ENCODE measurements at places on chromosomes 2 and 18.

- no peak for ATAC-seq
Observed at GRCh38 chr2:69791045-69791444, 38.4 kb upstream of the GMCL1 start.

DNA sequence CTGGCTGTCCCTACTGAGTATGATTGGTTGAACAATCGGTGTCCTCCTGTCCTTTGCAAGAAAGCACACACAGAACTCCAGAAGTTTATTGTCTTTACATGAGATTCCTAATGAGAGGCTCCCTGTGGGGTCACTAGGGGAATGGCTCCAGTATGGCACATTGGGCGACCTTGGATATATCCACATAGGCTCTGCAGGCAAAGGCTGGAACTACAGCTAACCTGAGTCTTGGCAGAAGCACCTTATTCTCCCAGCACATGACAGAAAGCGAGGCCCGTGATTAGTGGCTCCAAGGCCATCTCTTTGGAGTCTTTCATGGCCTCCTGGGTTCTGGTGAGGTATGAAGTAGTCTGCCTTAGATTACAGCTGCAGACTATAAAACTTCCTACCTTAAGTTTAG lies 49.0 kb downstream of the ZDBF2 start:
- ATAC-seq, result no peak

DNA sequence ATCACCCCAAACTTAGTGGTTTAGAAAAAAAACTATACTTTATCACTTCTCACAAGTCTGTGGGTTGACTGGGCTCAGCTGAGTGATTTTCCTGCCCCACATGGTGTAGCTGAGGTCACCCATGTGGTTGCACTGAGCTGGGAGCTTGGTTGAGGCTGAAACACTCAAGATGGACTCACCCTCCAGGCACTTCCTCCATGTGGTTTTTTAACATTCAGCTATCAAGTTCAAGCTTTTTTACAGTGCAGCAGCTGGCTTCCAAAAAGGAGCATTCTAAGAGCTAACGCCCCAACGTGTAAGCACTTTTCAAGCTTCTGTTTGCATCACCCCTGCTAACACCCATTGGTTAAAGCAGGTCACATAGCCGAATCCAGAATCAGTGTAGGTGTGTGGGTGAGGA lies 105.9 kb upstream of the CREB1 start:
- ATAC-seq, result no peak

GRCh38 chr2:74515271-74515980 lies 1.2 kb downstream of the TLX2 start:
- ATAC-seq, result no peak

DNA sequence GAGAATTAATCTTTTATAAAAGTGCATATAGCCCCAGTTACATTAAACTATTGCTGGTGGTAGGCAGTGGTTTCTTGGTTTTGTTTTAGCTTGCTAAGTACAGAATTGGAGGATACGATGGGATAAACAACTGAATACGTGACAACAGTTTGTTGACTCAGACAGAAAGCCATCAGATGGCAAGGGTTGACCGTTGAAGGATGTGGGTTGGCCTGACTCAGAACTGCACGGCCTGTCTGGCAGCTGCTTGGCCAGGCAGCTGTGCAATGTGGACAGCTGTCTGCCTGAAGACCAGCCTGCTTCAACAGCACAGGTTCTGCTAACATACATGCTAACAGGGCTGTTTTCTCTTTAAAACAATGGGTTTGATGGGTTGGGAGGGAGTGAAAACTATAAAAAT lies 46.6 kb downstream of the PRKRA start:
- peak; percentile 41 for ATAC-seq

DNA sequence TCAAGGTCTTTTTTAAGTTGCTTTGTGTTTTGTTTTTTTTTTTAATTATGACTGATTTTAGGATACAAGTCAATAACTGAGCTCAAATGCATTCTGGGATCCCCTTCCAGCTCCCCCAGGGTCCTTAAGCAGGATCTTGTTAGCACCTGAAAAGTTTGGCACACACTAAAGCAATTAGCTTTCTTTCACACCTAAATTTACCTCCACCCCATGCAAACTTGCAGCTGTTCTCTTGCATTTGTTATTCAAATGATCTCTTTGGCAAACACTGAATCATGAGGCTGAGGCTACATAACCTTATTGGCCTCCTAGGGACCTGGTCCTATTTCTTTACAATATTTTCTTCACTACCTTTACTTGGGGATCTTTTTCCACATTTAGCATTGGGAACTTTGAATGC lies 2026.1 kb upstream of the CELF4 start:
- no peak for ATAC-seq

DNA sequence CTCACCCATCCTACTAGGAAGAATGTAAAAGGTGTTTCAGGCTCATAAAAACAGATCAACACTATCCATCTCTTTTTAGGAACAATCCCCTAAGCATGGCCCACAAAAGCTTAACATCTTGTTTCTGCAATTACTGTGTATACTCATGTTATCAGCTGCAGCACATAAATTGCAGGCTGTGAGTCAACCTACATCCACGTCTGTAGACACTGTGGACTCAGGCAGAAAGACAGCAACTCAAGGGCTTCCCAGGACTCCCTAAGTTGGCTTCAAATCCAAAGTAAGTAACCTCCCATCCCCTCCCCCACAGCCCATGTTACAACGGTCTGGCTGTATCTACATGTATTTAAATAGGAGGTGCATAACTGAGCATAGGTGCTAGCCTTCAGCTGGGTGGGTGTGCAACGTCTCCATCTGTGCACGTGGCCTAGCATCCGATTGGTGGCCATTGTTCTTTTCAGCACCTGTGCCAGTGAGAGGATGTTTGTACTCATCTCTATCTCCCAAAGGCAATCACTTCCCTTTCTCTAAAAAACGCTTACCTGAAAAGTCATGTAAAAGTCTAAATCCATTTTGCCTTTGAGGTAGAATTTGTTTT lies 30.1 kb downstream of the UXS1 start:
- no peak for ATAC-seq

GRCh38 chr2:143792602-143793001 lies 663.4 kb downstream of the ARHGAP15 start:
- ATAC-seq, result no peak

DNA sequence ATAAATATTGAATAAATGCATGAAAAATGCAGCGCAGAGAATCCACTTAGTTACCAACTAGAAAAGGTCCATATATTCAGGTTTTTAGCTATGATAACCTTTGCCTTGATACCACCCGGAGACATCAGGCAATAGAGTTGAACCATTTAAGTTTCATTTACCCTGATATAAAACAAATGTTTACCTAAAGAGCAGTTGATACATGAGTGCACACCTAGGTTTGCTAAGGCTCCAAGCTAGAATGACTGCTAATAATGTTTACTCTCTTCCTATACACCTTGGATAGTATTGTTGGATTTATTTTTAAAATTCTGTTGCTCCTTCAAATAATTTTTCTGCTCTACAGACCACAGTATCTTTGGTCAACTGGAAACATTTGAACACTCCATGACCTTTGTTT lies 1463.6 kb downstream of the LRP1B start:
- no peak for ATAC-seq

DNA sequence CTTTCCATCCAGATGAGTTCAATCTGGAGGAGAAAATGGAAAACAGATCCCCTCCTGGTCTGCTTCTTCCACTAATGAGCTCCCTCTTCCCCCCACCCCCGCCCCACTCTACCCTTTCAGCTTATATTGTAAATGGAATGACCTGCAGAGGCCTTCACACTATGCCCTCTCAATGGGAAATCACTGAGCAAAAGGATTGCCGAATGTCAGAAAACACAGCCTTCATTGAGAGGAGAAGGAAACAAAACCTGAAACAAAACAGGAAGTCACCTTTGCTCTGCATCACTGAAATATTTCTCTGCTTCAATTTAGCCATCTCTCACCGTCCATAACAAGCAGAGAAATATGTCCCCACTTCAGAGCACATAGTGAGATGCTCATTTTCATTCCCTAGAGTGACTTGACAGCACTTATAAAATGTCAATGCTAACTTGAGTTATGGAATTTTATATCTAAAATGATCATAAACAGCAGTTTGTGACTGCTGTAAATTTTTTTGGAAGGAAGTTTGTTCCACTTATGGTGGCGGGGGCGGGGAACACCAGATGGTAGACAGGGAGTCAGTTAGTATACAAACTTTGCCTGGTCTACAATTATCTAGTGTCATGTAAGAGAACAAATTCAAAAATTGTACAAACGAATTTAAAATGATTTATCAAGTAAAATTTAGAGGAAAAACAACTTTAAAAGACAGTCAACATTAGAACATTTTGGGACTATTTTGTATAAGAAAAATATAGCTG lies 1.8 kb upstream of the FRZB start:
- ATAC-seq, result no peak

GRCh38 chr2:158346032-158346431 lies 110.5 kb downstream of the CCDC148 start:
- ATAC-seq, result no peak

DNA sequence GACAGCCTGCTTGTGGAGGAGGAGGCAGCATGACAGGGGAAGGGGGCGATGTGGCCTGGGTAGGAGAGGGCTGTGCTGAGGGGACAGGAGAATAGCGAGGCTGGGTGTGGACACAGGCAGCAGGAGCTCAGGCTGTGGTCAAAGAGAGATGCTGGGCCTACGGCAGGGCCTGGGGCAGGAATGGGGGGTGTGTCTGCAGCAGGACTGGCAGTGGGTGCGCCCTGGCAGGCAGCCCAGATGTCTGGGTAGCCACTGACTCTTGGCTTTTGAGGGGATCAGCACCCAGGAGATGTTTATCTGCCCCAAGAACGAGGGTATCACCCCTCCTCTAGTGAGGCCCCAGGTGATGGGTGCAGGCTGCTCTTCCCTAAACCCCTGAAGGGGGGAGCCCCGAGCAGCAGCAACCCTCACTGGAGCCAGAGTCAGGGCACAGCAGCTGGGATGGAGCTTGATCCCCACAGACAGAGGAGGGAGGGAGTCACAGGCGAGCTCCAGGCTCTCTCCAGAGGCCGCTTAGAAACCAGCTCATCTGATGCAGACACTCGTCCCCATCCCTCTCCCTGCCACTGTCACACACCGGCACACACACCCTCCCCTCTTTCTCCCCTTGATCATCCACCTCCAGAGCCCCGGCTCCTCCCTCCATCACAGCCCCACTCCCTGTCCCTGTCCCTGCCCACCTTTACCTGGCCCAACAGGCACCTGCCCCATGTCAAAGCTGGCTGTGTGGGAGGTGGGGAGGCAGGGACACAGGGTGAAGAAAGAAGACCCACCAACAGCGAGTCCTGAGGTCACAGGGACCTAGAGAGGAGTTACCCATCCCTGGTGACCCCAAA lies 29.8 kb upstream of the TNS1 start:
- peak; percentile 20 for ATAC-seq

GRCh38 chr2:176774766-176775451 lies 437.7 kb upstream of the HNRNPA3 start:
- peak; percentile 81 for ATAC-seq

- ATAC-seq, result peak; percentile 40
Observed at GRCh38 chr2:219987830-219988229, 360.4 kb downstream of the SLC4A3 start.

GRCh38 chr2:168165985-168166901 lies 81.2 kb downstream of the STK39 start:
- no peak for ATAC-seq

GRCh38 chr2:208252716-208253492 lies 2.0 kb downstream of the IDH1 start:
- ATAC-seq, result no peak

- ATAC-seq, result no peak
Observed at GRCh38 chr2:118675531-118675930, 171.9 kb downstream of the EN1 start.

DNA sequence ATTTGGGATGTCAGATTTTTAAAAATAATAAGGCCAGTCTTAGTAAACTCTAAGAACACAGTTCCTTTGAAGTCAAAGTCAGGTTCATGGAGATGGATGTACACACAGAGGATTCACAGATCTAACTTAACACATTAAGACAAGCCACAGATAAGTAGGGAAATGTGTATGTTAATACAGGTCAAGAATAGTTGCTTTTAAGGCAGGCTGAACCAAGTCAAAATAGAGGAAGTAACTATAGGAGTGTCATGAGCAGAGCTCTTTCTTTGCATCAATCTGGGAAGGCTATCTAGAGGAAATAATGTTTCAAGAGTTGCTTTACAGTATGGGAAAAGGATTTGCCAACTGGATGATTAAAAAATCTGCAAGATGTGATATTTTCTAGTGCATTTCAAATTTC lies 128.0 kb upstream of the FBXO11 start:
- no peak for ATAC-seq

GRCh38 chr2:218230882-218231281 lies 13.9 kb downstream of the ARPC2 start:
- ATAC-seq, result peak; percentile 45

DNA sequence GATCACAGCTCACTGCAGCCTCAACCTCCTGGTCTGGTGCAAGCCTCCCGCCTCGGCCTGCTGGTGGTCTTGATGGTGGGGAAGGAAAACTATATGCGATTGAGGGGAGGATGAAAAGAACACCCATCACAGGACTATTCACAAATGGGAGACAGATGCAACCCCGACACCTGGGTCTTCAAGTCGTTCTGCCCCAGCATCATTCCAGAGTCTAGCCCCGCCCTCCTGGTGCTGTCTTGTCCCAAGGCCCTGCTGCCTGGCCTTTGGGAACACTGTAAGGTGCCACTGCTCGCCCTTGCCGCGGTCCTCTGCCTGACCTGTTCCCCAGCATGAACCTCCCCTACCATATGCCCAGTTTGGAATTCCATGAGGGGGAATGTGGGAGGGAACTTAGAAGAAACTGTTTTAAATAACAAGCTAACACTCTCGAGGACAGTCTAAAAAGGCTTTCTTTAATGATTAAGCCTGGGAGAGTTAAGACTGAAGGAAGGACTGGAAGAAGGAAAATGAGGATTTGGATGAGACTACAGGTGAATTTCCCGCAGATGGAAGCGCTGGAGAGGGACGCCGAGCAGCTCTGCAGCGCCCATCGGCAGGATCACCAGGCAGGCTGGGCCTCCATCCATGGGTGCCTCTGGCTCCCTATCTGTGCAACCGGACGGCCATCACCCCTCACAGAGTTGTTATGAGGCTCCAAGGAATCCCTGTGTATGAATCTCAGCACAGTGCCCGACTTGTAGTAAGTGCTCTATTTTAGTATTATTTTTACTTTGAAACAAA lies 75.0 kb downstream of the MEX3C start:
- no peak for ATAC-seq

- ATAC-seq, result no peak
Observed at GRCh38 chr2:233059797-233060500, at the start of gene INPP5D. Gene INPP5D (plus strand): TSS chr2:233060342. CDS start chr2:233060479, 137 bp downstream.

DNA sequence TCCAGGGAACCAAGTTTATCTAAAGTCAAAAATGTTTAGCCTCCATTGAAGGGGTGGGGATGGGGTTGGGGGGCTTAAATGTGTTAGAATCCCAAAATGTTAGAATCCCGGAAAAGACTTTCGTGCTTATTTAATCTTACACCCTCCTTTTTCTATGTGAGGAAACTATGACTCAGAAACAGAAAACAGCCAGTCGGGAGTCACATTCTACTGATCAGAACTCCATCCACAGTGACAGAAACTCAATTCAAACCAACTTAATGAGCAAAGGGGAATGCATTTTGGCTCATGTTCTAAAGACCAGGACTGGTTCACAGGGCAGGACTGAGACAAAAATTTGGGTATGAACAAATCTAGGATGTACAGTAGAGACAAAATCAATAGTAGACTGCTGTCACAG lies 31.9 kb upstream of the AFTPH start:
- ATAC-seq, result no peak
